ENCODE measurements at places on chromosomes 6 and 20.

- DNase-seq, result no peak
Observed at GRCh38 chr20:51752343-51752951, 15.7 kb downstream of the ATP9A start.

DNA sequence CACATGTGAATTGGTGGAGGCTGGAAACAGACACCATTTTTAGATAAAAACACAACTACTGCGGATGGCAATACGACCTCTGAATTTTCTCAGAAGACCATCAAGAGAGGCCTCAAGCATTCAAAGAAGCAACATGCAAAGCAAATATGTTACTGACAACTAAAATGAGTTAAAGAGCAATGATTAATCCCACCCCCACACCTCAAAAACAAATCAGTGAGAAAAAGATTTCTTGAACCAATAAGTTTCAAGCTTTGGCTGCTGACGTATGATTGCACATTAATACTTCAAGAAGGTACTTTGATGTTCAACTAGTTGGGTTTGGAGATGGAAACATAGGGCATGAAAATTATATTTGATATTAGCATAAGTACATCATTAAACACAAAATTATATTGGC, 982 bp downstream of the MMUT start:
- no peak for DNase-seq

DNA sequence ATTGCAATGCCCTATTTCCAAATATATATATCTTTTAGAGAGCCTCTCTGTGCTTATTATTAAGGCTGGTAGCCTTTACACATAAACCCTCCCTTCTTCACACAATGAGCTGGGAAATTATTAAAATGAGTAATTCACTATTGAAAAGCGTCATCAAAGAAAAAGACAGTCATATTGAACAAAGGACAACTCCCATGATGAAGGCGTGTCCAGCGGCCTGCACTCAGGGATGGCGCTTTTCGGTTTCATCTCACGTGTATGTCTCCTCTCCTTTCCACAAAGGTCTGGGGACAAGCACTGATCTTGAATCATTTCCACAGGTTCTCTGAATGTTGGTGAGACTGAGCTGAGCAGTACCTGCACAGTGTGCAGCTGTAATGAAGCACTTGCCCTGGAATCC, 3.5 kb downstream of the SERPINB9 start:
- no peak for DNase-seq

DNA sequence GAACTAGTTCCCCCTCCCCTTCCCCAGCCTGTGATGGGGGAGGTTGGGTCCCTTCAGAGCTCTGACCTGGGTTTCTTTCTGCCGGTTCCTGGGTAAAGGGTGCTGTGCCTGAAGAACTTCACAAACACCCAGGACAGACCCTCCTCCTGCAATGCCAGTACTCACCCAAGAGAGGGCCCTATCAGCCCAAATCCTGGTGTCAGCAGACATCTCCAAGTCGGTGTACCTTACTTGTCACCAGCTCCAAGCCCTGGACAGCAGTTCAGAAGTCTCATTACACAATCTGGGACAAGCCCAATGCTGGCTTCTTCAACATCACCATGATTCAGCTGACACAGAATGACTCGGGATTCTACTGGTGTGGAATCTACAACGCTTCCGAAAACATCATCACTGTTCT, 467 bp downstream of the TREML4 start:
- DNase-seq, result no peak

DNA sequence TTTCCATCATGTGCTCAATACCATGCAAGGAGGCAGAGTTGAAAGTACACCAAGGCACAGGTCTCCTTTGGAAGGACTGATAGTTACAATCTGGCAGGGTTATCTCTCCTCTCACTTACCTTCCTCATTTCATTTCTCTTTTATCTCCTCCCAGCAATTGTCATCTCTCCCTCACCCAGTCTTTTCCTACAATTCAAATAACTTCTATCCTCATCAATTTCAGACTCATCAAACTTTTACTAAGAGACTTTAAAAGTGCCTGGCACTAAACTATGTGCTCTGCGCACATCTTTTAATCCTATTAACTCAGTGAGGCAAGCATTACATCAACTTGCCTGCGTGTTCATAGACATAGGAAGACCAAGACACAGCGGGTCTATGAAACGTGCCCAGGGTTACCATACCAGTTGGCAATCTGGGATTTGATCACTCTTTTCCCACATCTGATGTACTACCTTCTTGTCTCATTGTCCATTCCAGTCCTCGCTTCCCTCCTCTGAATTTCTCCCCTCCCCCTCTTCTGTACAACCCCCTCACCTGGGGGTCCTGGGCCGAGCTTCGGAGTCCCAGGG, 1.2 kb downstream of the VARS1 start:
- DNase-seq, result no peak

GRCh38 chr6:131215219-131215618, 80.0 kb downstream of the AKAP7 start:
- no peak for DNase-seq

Data from activated gamma-delta T cell treated with Interleukin-2 at 50 U/mL for 16 hours (primary cell).